ENCODE measurements at places on chromosomes 7 and 10. TPM values are rescaled to one million over a fixed set of nuclear protein-coding genes. Genes with fewer than 3 reads are reported as not detected.

NKX1-2 gene
- not detected for total RNA-seq

HDAC9 gene
- total RNA-seq, result 18.2 TPM

ZNF862 gene
- total RNA-seq, result 8.5 TPM

RADIL gene
- 0.38 TPM for total RNA-seq

C10orf95 gene
- total RNA-seq, result not detected

CPA4 gene
- 24.3 TPM for total RNA-seq

SYCE1 gene
- 0.19 TPM for total RNA-seq

PAPOLB gene
- 0.19 TPM for total RNA-seq

GSDME gene
- total RNA-seq, result 60.3 TPM
